ENCODE measurements at places on chromosomes 12 and 14.

DNA sequence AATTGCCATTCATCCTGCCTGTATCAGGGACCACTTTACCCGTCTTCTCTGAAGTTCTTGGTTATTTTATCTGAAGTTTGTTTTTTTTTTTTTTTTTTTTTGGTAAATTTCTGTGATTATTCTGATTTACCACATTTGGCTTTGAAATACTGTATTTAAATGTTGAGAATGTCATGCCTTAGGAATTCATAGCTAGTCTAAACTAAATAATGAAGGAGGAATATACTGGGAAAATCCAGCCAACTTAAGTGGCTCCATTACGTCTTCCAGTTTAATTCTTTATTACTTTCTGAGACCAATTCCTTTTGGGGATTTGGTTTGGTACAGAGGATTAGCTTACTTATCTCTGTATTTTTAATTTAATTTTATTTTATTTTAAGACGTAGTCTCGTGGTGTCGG lies 60.3 kb upstream of the KCNMB4 start:
- DNase-seq, result peak; percentile 3

DNA sequence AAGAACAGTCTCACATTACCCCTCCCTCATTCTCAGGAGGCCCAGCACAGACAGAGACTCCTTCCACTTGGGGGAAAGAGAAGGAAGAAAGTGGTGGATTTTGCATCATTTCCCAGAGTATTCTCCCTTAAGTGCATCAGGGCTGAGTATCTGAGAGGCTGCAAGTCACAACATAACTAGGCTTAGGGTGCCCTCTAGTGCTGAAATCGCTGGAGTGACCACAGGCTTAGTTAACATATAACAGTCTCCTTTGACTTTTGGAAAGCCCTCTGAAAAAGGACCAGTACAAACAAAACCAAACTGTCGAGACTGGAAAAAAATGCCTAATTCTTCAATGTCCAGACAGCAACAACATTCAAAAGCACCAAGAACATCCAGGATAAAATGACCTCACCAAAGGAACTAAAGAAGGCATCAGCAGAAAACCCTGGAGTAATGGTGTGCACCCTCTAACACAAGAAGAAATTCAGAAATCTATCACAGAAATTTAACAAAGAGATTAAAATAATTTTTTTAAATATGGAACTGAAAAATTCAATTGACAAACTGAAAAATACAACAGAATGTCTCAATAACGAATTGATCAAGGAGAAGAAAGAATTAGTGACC lies 412.3 kb downstream of the RPS29 start:
- peak; percentile 64 for DNase-seq

- DNase-seq, result no peak
Observed at GRCh38 chr14:79568594-79568993, 642.7 kb downstream of the DIO2 start.

GRCh38 chr12:123200414-123200813 lies 32.5 kb downstream of the MPHOSPH9 start:
- no peak for DNase-seq

DNA sequence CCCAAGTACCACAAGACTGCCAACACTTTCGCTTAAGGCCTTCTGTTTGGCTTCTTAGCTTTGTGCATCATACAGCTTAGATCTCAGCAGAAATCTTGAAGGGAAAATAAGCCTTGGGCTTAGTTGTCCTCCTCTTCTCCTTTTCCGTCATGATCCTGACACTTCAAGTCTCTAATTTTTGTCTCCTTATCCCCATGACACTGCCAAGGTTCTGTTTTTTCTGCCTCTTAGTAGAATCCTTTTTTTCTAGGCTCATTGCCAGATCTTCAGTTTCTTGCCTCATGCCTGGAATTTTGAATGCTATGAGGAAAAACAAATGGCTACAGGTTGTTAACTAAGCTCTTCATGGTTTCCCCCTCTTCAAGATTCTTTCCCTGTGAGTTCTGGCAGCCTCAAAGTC lies 450.4 kb downstream of the LRFN5 start:
- DNase-seq, result peak; percentile 37

- DNase-seq, result no peak
Observed at GRCh38 chr14:53957739-53958138, 1.1 kb upstream of the BMP4 start.

DNA sequence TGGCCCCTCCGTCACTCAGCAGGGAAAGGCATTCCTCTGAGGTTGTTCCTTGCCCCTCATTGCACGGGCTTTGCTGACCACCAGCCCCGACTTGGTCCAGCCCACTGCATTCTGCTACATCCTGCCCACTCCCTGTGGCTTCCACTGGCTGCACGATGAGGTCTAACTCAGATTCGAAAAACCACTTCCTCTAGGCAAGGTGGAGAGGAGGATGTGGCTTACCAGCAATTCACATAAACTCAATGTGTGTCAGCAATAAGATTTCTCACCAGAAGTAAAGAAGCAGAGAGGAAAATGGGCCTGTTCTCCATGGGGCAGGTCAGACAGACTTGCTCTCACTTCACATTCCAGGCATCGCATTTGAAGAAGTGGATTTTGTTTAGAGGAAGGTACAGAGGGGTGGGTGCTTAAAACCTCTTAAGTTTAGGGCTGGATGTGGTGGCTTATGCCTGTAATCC lies 14.7 kb downstream of the GPR68 start:
- peak; percentile 64 for DNase-seq

DNA sequence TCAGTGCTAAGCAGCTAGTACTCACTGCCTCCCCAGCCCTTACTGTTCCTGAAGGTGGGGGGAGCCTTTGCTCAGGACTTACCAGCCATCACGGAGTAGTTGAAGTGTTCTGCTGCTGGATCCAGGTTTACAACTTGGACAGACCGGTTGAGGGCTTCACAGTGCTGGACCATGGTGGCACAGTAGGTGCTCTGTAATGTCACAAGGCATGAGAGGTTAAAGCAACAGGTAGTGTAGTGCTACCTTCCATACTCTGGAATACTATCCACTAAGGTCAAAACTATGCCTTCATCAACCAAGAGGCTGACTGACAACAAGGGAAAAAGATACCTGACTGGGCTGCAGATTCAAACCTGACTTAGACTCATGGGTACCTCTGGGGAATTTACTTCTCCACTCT lies 3.0 kb downstream of the GPN3 start:
- DNase-seq, result no peak

DNA sequence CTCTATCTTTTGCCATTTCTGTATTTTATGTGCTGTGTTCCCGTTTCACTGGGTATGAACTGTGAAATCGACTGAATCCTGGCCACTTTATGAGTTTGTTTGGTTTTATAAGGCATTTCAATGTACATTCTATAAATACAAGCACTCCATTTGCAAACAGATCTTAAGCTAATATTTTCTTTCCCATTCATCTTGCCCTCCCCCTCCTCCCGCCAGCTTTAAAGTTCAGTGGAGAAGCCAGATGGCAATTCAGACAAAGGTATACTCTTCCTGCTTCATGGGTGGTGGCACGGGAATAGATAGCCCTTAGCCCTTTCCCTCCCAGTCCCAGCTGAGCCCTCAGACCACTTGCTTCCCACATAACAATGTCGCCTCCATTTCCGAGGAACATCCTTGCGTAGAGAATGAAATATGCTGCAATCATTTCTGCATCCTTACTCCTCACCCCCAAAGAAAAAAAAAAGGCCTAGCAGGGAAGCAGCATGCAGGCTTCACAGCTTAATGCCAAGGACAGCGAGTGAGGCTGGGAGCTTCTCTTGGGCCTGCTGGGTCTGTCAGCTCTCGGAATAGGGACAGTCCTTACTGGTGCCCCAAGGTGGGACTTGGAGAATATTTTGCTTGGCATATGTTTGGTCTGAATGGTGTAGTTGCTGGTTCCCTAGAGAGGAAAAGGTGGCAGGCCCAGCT lies 52.8 kb upstream of the SRSF5 start:
- DNase-seq, result no peak

DNA sequence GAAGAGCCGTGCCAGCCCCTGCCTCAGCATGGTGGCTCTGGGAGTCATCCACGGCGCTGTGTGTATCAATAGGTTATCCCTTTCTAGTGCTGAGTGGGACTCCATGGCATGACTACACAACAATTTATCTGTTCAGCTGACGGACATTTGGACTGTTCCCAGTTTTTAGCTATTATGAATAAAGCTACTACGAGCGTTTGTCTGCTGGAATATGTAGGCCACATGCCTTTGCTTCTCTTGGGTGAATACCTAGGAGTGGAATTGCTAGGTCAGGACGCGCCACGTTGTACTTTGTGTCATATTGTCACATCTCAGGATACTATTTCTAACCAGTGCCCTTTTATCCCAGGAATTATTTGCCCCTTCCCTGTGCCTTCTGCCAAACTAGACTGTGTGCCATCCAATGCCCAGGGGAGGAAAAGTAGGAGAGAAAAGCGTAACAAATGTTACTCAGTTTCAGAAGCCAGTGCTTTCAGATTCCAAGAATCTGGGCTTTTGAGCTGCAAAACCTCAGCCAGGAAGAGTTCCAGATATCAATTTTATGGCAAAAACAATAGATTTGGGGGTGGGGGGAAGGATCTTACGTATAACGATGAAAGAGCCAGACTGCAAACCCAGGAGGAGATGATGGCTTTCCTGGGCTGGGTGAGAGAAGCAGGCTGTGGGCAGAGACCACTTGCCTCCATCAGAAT lies 62.5 kb upstream of the NCOR2 start:
- DNase-seq, result peak; percentile 38

DNA sequence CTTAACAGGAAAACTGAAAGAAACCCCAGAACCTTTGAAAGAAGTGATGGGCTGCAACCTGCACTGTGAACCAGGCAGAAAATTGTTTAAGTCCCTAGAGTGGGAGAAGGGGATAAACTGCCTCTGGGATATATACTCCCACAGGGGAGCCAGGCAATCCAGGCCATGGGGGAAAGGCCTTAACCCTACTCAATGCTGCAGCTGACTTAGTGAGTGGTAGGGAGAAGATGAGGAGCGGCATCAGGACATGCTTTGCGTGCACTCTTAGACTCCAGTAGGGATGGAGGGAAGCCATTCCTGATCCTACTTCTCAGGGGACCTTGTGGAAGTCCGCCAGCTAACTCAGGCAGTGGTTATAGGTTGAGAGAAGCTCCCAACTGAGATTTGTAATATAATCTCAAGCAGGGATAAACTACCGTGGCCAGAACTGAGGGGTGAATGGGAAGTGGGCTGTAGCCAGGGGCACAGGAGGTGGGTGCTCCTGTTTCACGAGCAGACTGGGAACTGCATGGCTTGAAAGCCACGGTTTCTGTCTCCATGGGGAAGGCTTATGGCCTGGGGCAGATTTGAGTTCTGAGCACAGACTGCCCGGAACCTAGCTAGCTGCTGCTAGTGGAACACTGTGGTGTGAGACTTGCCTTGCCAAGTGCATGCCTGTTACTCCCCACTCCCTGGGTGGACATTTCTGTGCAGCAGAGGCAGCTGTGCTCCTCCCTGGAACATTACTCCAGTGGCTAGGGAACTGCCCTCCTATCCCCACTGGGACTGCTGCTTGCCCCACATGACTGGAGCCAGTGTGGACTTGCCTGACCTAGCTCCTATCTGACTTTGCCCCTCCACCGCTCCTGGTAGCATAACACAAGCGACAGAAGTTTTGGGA lies 119.2 kb upstream of the SCAF11 start:
- DNase-seq, result no peak

- no peak for DNase-seq
Observed at GRCh38 chr14:101050901-101051490, 147.5 kb upstream of the RTL1 start.

- no peak for DNase-seq
Observed at GRCh38 chr14:73125169-73125588, 11.1 kb upstream of the PSEN1 start.

- DNase-seq, result no peak
Observed at GRCh38 chr12:113186033-113186365, 478 bp downstream of the RITA1 start.

- DNase-seq, result no peak
Observed at GRCh38 chr12:1054117-1054870, 63.3 kb downstream of the ERC1 start.

DNA sequence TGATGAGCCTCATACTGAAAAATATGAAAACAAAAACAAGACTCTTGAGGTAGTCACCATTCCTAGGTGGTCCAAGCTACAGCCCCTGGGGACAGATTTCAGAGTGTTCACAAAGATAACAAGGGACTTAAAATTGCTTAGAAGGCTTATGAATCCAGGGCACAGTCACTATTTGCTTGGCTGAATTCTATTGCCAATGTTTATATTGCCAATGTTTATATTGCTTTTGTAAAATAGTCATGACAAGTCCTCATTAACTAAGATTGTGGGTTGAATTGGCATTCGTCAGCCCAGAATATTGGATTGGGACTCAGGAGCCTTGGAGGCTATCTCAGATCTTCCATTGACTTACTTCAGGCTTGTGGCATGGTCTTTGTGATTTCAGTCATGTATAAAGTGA lies 6.4 kb downstream of the TMEM117 start:
- no peak for DNase-seq

DNA sequence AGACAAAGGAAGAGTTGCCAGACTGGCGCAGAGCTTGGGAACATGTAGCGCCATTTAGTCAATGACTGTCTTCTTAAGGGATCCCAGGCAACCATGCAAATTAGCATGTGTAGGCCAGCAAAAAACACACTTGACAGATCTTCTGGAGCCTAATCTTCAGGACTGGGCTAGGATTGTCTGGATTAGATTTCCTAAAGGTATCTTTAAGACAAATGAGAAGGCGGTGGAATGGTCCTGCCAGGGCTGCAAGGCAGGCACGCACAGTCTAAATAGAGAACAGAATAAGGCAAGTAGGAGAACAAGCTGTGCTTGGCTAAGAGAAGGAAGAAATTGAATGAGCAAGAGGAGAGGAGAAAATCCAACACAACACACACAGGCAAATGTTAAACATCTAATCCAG lies 80.0 kb downstream of the CIT start:
- no peak for DNase-seq

- DNase-seq, result no peak
Observed at GRCh38 chr14:86774916-86775315, 1218.1 kb downstream of the GALC start.

DNA sequence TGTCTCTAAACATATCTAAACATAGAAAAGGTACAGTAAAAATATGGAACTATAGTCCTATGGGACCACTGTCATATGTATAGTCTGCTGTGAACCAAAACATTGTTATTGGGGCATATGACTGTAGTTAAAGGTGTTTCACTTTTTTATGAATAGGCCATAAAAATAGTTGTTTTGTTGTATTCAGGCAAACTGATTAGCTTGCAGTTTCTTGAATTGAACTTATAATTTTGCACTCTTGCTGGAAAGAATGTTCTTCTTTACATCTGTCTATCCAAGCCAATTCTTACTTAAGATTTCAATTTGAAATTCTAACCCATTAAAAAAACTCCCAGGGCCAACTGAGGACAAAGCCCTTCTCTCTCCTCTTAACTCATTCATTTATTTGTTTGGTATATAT lies 234.1 kb downstream of the NOVA1 start:
- DNase-seq, result no peak

- DNase-seq, result no peak
Observed at GRCh38 chr12:46374310-46374709, 1.7 kb upstream of the SLC38A2 start.

DNA sequence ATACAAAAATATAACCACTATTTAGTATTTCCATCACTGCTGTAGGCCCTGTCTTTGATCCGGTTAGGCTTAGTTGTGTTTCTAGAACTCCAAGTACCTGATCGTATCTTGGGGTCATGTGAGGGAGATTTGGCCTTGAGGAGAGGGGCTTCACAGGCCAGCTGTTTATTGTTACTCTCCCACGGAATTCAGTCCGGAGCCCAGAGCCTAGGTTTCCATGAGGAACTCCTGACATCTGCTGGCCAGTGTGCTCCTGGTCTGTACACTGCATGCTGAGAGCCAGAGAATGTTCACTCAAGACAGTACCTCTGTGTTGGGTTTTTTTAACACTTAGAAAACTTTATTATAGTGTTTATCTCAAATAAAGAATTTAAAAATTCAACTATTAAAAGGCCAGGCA lies 341.0 kb upstream of the TMEM132C start:
- DNase-seq, result peak; percentile 60

GRCh38 chr14:71400871-71401321 lies 493.6 kb downstream of the PCNX1 start:
- DNase-seq, result peak; percentile 44
